ENCODE measurements at places on chromosomes 1 and 21. TPM values are rescaled to one million over a fixed set of nuclear protein-coding genes. Genes with fewer than 3 reads are reported as not detected.
A peak's percentile ranks its signal among the peaks of the same experiment; 100 is the strongest.

Gene GORAB
- 14.2 TPM for total RNA-seq

Gene FPGT
- total RNA-seq = 20.9 TPM

Gene LYST
- total RNA-seq = 10.9 TPM

Gene S100A16
- total RNA-seq = 135 TPM

DNA sequence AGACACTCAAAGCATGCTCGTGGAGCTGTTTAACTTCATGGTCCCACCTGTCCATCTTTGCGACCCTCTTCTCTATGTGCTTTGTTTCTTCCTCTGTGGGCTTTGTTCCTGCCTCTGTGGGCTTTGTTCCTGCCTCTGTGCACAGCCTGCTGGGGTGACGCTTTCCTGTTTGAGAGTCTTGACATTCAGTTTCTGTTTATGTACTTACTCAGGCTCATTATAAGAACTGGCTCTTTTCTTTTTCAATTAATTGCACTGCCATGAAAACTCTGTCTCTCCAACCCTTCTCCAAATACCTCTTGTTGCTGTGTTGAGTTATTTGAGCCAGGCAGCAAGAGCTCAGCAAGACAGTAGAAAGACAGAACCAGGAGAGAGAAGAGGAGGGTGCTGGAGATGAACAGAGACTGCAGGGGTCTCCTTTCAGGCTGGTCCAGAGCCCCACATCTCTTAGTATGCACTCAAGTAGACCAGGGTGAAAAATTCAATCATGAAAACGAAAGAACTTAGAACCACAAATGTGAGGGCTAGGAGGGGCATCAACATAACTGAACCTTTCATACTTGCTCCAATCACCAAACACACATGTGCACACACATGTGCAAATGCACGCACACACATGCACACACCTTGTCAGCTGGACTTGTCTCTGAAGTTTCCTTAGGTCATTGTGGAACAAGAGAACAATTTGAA is 88.3 kb upstream of the SGIP1 start:
- no peak for DNase-seq

GRCh38 chr1:116508984-116509980 is 61.5 kb downstream of the CD58 start:
- DNase-seq = peak; percentile 96

DNA sequence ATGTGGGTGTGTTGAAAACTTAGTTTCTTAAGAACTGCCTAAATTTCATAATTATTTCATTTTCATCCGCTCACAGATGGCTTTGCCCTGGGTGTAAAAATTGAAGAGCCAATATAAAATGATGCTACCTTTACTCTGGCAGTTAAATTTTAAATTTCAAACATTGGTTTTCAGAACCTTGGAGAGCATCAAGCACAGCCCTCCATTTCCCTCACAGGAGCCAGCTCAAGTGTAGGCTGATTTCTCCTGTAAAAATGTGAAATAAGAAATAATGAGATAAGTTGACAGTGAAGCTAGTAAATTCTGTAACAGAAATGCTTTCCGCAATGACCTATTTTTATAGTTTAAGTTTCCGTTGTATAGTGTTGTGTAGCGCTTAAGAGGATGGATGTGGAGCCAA is 53.9 kb upstream of the AKT3 start:
- no peak for DNase-seq
